ENCODE measurements at places on chromosomes 2 and 18.

DNA sequence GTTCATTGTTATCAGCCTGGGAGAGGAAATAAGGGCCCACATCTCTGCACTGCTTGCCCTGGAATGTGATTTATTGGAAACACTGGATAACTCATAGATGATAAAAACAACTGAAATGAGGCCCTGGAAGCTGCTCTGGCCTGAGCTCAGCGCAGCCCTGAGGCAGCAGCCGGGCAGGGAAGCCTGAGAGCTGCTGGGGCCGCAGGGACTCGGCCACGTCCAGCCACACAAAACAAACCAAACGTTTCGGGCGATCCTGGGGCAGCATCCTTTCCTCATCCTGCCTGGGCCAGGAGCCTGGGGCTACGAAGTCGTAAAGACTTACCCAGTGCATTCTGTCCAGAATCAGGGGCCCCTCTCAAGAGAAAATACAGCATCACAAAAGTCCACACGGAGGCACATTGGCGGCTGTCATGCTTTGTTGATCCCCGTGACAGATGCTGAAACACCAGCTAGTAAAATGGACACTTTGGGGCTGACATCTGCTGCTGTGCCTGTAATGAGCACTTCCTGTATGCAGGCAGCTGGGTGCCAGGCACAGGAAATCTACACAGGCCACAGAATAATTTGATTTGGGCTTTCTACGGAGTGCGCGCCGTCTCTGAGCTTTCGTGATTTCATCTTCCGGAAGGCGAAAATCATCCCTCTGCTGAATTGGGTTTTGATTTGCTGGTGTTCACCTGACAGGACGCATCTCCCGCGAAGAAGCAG lies 250.6 kb downstream of the EIPR1 start:
- DNase-seq = no peak

GRCh38 chr18:14074187-14074586 lies 58.0 kb downstream of the ZNF519 start:
- DNase-seq = no peak

- DNase-seq = no peak
Observed at GRCh38 chr2:84965192-84965516, 5.8 kb upstream of the KCMF1 start.

GRCh38 chr2:231399853-231400680 lies 4.6 kb downstream of the B3GNT7 start:
- DNase-seq = no peak

- no peak for DNase-seq
Observed at GRCh38 chr2:20868377-20868776, 45.5 kb upstream of the LDAH start.

DNA sequence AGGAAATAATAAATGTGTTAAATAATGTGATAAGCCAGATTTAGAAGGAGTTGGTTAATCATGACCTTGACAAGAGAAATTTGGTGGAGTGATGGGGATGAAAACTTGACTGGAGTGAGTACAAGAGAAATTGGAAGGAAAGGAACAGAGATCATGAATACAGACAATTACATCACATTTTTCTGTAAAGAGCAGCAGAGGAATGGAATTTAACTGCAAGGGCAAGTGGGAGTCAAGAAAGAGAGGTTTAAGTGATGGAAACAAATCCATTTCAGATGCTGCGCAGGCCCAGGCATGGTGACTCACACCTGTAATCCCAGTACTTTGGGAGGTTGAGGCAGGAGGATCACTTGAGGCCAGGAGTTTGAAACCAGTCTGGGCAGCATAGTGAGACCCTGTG lies 46.7 kb downstream of the ICA1L start:
- DNase-seq = no peak

DNA sequence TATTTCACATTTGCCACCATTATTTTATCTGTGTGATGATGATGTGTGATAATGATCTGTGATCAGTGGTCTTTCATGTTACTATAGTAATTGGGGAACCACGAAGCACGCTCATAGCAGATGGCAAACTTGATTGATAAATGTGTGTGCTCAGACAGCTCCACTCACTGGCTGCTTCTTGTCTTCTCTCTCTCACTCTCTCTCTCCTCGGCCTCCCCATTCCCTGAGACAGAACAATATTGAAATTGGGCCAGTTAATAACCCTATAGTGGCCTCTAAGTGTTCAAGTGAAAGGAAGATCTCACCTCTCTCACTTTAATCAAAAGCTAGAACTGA lies 60.7 kb upstream of the RAPGEF4 start:
- DNase-seq = no peak

DNA sequence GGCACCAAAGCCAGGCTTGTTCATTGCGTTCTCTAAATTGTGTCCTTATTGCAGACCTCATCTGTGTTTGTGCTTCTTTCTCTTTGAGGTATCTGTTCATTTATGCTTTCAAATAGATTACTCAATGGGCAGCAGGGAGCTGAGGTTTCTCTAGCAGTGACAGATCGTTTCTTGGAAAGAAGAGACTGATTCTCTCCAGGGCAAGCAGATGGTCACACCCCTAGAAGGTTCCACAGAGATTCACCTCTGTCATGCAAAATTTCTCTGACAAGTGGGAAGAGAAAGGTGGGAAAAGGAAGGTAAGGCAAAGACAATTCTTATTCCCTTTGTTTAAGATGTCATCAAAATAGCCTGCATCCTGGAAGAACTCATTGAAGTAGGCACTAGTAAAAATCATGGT lies 14.0 kb downstream of the DLGAP1 start:
- DNase-seq = no peak

GRCh38 chr18:79458917-79459803 lies 63.4 kb downstream of the NFATC1 start:
- no peak for DNase-seq

- DNase-seq = no peak
Observed at GRCh38 chr2:224579411-224579810, 5.8 kb downstream of the CUL3 start.

DNA sequence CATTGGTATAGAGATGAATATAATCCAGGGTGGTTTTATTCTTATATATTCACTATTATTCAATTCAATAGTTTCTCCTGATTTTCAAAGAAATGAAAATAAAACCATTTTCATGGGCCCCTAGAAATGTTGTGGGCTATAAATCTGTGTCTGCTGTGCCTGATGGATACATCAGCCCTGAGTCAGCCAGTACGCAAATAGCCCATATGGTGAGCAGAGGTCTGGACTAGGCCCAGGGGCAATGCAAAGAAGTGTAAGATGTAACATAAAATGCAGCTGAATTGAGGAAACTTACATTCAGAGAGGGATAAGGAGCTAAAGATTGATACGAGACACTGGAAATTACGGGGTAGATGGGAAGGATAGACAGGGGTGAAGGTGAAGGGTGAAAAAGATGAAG lies 122.5 kb downstream of the MAIP1 start:
- DNase-seq = no peak

DNA sequence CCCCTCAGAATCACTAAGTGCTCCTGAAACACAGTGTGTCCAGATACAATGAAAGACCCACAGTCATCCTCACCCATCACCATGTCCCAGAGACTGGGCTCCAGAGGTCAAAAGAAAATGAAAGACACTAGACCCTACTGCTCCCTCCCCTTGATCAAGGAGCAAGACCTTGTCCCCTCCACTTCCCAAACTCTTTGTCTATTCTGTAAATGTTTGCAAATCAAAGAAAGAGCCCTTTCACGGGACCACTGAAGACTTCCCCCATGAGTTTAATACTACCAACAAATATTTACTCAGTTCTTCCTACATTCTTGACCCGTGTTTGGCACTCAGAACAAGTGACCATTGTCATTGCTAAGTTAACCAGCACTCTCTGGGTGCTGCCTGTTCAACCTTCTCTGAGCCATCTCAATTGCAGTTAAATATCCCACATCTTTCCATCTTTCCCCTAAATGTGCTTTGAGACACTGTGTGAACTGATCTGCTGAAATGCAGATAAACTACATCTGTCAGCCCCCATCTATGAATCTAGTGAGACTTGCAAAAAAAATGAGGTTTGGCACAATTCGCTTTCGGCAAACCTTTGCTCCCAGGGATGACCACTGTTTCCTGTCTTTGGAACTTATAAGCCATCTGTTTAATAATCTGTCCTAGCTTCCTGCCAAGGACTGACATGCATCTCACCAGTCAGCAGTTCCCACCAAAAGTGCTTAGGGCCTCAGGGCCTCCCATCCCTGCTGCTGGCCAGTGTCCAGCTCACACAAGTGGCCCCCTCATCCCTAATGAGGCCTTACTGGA lies 170.3 kb downstream of the GFPT1 start:
- peak; percentile 28 for DNase-seq

DNA sequence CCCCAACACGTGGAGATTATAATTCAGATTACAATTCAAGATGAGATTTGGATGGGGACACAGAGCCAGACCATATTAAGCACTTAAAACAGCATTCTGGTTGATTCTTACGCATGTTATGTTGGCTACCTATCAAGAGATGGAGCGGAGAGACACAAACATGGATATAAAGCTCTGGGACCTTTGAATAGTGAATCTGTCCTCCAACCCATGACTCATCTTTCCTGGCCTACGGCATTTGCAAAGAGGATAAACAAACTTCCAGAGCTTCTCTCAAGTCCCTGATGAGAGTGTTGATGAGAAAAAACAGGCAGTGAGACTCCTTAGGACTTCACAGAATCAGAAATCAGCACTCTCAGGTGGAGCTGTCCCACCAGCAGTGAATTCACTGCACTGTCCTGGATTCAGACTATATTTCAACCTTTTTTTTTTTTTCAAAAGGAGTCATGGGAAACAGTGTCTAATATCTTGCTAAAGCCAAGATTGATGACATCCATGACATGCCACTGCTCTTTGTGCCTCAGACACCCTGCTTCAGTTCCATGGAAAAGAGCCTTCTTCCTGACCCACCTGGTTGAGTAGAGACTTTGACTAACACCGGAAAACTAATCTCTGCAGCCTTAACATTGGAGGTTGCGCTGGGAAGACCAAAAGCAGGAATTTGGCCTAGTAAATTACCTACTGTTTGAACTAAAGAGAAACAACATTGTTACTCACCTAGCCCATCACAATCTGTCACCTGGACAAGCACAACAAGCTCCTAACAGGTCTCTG lies 62.1 kb upstream of the NPAS2 start:
- DNase-seq = no peak

GRCh38 chr18:49096021-49096420 lies 145.3 kb upstream of the SMAD7 start:
- DNase-seq = no peak

GRCh38 chr2:132677661-132678060 lies 7.7 kb upstream of the LYPD1 start:
- no peak for DNase-seq

DNA sequence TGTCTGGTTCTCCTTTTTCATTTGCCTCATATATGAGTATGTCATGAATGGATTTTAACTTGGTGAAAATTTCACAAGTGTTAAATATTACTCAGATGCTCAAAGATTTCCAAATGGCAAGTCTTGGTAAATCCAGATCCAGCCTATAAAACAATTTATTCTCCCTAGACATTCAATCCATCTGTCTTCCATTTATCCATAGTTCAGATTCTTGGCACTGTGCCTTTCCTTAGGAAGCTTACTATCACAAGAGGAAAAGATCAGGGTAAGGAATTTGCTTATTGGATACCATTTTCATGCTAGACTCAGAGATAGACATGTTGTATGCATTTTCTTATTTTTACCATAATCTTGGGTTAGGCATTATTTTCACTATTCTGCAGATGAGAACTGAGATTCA lies 72.5 kb upstream of the LRRTM1 start:
- no peak for DNase-seq

DNA sequence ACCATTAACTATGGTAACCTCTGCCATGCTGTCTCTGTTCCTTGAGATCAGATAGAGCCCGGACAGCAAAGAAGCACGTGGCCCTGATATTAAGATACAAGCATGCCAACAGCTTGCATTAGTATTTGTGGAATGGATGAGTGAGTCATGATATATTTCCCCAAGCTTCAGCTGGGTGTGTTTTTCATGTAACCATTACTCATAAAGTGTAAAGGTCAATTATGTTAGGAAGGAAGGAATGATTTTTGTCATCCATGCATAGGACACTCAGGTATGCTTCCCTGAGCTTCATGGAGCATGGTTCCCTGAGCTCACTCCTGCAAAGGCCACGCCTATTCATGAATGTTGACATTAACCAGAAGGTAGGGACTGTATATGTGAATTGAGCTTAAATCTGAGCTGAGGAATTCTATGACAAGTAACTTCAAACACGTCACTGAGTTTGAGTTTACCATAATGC lies 74.6 kb downstream of the ARL4C start:
- peak; percentile 80 for DNase-seq

DNA sequence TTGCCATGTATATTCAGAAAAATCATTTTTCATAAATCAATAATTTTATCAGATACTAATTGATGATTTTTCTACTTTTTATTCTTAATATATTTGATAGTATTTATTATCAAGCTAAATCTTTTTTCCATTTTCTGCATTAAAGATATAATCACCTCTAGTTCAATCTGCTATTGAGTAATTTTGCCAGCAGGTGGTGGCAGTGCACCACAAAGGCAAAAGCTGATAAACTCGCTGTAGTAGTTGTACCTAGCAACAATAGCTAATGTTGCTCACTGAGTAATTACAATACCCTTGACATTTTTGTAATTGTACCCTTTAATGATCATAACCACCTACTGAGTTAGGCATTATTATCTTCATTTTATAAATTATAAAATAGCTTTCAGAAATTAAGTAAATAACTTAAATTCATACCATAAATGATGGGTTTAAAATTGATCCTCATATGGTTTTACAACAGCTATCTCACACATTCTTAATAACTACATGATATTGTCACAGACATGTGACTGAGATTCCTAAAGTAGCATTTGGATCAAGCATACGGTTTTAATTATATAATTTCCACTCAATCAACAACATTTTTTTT lies 52.0 kb upstream of the CALCRL start:
- no peak for DNase-seq

DNA sequence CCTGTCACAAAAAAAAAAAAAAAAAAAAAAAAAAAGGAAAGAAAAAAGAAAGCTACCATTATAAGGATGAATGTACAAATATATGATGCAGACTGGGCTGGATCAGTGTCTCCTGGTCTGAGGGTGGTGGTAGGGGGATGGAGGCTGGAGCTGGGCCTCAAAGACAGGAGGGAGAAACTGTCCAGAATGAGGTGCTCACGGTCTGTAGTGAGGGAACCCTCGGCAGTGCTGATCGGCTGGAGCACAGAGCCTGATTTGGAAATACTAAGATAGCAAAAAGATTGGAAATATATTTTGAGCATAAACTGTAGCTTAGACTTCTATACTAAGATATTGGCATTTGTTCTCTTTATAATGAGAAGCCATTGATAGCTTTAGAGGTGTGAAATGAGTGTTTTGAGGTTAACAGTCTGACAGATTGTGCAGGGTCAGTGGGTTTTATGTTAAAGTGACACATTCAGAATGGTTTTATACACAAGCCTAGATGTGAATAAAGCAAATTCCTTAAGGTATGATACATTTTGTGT lies 7.9 kb upstream of the SLC3A1 start:
- DNase-seq = no peak

All from retinal pigment epithelial cell (primary cell).